ENCODE measurements at places on chromosomes 1 and 21.

DNA sequence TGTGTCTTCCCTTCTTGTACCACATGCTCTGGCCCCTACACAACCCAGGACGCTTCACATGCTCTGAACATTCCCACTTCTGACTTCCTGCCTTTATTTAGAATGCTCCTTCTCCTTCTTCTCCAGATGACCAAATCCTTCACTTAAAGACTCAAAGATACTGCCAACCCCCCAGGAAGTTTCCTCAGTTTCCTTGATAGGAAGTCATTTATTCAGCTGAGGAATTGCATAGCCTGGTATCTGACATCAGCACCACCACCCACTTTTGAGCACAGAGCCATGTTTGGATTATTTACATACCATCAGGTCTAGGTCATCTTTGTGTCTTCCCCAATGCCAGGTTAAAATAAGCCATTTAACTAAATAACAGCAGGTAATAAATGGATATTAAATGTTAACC, 42.4 kb downstream of the GFI1 start:
- no peak for DNase-seq

GRCh38 chr1:17021896-17022295, 10.2 kb upstream of the ATP13A2 start:
- no peak for DNase-seq

GRCh38 chr1:174883409-174883808, 116.3 kb upstream of the CACYBP start:
- DNase-seq, result no peak

- DNase-seq, result no peak
Measured at GRCh38 chr1:154151311-154151710, 3.6 kb downstream of the NUP210L start.

- DNase-seq, result no peak
Measured at GRCh38 chr21:36156815-36157670, at the start of gene DOP1B. TSS of gene DOP1B (plus strand) at chr21:36156824. CDS start at chr21:36164734, 7,910 bp downstream.

GRCh38 chr1:18944810-18945209, 11.7 kb downstream of the IFFO2 start:
- DNase-seq, result no peak

DNA sequence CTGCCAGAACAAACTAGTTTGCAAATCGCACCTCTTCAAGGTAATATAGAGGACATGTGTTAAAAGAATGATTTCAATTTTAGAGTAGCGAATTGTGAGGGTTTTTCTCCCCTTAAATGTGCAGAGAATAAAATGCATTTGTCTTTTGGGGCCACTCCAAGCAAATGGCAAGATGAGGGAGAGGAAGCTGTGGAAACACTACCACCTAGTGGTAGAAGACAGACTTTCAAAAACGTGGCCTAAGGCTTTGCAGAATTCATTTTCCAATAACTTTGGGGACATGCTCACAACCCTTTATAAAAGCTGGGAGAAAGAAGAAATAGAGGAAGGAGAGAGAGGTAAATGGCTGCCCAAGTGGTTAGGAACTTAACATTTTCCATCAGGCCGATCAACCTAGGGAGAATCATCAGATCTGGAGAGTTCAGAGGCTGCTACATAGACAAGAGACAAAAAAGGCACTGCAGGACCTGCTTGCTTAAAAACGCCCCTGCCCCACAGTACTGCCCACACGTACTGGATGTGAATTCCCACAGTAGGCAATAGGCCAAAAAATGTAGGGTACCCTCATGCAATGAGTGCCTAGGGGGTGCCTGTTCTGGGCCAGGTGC, 15.7 kb upstream of the RCAN1 start:
- no peak for DNase-seq

- no peak for DNase-seq
Measured at GRCh38 chr1:219050086-219050821, 123.4 kb upstream of the LYPLAL1 start.

DNA sequence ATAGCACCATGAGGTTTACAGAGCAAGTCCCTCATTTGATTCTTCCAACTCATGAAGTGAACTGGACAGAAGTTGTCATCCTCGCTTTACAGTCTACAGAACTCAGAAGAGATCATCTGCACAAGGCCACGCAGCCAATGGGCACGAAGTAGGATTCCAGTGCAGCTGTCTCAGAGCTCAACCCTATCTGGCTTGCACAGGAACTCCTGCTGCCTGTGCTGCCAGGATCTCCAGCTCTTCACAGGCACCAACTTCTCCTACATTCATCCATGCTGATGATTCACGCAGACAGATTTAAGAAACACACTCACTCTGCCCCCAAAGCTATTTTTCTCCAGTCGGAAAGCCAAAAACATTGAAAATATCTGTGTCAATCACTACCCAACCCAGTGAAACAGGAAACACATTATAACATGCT, 157.0 kb downstream of the RERE start:
- DNase-seq, result no peak

DNA sequence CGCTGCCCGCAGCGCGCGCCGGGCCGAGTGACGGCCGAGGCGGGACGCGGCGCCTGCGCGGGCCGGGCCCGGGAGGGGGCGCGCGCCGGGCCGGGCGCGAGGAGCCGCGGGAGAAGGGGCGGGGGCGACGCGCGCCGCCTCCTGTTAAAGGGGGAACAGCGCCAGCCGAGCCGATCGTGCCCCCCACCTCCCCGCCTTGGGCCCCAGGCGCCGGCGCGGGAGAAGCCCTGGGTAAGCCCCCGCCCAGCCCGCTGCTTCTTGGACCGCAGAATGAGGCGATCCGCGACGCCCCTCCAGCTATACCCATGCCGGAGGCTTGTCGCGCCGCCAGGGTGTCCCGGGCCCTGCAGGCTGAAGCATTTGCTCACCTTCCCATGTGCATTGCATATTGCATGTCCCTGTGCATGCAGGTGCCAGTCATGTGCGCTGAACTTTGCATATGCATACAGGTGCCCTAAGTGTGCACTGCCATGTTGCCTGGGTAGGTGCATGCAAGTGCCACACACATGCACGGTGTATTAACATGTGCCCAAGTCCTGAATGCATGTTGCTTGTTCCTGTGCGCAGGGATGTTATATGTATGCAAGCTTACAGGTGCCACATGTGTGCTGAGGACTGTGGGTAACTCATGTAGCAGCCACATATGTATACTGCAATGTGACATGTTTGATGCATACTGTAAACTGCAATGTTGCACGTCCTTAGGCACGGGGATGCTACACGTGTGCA, at the start of gene ADGRB2:
TSS of gene ADGRB2 (minus strand) at position 29 of the 729 bp plus-strand sequence. CDS start 7,119 bp downstream, outside the sequence.
- DNase-seq, result no peak

DNA sequence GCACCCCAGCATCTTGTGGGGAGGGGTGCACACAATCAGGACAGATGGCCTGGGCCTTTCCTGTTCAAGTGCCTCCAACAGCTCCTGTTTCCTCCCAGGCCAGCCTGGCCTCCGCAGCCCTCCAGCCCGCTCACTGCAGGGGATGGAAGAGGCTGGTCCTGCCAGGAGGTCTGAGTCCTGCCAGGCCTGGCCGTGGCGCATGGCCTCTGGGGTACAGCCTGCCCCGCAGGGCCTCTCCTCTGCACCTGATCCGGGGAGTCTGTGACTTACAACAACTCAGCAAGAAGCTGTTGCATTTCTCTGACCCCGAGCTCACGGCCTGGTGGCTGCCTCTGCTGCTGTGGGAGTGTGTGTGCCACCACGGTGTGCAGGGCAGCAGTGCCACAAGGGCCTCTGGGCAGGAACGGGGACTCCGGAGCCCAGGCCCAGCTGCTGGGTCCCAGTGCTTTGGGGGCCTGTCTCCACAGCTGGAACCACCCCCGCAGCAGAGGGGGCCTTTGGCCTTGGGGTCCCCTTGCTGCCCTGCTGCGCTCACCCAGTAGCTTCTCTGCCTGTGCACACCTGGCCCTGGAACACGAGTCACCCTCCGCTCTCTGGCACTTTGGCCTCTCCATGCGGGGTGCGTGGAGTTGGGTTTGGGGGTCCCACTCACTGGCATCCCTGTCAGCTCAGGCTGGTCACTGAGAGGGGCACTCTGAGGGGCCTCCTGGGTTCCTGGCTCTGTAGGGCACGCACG, 17.4 kb upstream of the LRRC3 start:
- peak; percentile 85 for DNase-seq

DNA sequence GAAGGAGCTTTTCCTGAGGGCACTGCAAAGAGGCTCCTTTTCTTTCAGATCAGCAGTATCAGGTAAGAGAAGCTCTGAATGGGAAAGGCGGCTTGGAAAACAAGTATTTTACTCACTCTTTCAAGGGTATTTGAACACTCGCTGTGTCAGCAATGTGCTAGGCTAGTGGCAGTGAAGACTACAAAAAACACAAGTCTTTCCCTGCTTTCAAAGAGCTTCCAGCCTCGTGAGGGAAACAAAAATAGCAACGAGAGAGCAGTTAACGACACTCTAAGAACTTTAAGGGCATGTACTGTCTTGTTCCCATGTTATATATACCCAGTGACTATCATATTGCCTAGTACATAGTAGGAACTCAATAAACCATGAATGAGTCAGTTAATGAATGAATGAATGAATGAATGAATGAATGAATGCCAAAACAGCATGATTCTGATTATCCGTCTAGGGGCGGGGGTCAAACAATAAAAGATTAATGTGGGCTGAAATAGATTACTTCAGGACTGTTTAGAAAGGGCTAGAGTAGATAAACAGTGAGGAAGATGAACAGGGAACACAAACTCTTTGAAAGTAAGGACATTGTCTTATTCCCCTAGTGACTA, 14.2 kb upstream of the MCOLN3 start:
- DNase-seq, result no peak

DNA sequence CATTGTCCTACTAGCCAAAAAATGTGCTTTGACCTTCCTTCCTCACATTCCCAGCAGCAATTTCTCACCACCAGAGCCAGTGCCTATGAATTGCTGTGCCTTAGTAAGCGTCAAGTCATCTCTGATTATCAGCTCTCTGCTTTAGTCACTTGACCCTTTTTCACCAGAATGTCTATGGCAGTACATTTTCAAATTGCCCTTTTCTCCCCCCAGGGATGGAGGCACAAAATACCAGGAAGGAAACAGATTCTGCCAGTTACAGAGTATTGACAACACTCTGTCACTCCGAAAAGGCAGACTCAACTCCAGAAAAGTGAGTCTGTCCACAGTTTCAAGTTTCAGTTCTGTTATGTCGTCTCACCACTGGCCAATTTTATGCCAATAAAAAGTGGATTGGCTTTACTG, 167.4 kb downstream of the TNFSF18 start:
- no peak for DNase-seq

DNA sequence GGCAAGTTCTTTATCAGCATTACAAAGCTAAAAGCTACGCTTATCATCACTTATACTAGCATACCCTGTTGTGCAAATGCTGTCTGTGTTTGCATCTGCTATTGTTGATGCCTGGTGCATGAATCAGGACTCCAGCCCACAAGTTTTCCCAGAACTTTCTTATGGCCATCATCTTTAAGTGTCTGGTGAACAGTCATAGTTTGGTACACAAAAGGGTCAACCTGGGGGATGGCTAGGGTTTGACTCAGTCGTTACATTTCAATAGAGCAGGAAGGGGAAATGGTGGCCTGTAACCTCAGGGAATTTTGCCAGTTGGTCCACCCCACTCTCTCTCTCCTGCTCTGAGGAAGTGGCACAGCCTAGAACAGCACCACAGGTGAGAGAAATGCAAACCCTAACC, 35.4 kb downstream of the SELL start:
- DNase-seq, result no peak

GRCh38 chr1:6129313-6129712, 50.8 kb downstream of the CHD5 start:
- DNase-seq, result peak; percentile 42

- no peak for DNase-seq
Measured at GRCh38 chr1:177368255-177368654, 197.5 kb downstream of the BRINP2 start.

- no peak for DNase-seq
Measured at GRCh38 chr21:44955798-44956175, 16.0 kb downstream of the SLX9 start.

- no peak for DNase-seq
Measured at GRCh38 chr21:42307106-42307505, 8.1 kb downstream of the TFF3 start.

GRCh38 chr1:22375601-22376000, 76.0 kb upstream of the ZBTB40 start:
- DNase-seq, result no peak

- DNase-seq, result no peak
Measured at GRCh38 chr1:179828554-179829110, 49.0 kb downstream of the TOR1AIP2 start.

- no peak for DNase-seq
Measured at GRCh38 chr1:80036690-80037432, 1030.3 kb upstream of the ADGRL4 start.

DNA sequence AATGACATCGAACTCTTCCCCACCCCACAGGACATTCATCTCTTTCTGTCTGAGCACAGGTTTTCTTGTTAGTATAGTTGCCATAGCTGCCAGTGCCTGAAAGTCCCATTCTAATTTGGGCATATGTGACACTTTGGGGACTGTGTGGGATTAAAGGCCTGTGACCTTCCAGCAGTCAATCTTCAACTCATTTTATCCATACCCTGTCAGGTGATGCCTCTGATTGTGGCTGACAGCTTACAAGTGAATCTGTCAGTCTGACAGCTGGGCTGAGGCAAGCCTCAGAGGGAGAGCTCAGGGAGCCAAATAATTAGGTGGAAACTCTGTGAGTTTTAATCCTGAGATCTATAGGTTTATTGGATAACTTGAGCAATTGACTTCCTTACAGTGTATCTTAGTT, 29.6 kb downstream of the ZCCHC17 start:
- DNase-seq, result no peak

DNA sequence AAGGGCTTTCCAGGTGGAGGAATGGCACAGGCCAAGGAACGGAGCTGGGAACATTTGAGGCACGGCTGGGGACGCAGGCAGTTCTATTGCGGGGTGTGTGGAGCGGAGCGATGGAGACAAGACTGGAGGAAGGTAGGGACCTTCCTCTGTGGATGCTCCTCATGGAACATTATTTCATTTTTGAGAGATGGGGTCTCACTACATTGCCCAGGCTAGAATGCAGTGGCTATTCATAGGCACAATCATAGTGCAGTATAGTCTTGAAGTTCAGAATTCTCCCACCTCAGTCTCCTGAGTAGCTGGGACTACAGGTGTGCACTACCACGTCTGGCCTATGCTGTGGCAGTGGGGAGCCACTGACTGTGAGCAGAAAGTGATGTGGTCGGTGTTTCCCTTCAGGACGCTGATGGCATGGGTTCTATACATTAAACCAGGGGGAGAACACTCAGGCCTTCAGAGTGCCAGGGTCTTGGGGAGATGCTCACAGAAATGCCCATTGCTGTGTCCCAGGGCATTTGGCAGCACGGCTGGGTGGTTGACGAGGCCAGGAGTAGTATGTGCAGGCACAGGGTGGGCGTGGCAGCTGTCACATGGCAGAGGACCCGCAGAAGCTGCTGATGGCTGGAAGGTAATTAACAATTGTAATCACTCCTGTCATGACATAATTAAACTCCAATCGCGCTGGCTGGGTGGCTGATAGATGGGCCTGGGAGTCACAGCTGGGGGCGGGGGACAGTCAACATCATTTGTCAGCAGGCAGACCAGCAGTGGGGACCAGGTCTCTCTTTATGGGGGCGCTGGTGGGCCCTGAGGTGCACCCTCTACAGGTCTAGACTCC, 40.8 kb upstream of the ACOT11 start:
- no peak for DNase-seq

GRCh38 chr21:45713613-45714012, 70.1 kb downstream of the PCBP3 start:
- DNase-seq, result no peak

Data from chondrocyte (in vitro differentiated cells).